ENCODE measurements at places on chromosomes 2 and 18.

GRCh38 chr2:152950126-152950525 is 231.7 kb downstream of the ARL6IP6 start:
- DNase-seq = peak; percentile 54

DNA sequence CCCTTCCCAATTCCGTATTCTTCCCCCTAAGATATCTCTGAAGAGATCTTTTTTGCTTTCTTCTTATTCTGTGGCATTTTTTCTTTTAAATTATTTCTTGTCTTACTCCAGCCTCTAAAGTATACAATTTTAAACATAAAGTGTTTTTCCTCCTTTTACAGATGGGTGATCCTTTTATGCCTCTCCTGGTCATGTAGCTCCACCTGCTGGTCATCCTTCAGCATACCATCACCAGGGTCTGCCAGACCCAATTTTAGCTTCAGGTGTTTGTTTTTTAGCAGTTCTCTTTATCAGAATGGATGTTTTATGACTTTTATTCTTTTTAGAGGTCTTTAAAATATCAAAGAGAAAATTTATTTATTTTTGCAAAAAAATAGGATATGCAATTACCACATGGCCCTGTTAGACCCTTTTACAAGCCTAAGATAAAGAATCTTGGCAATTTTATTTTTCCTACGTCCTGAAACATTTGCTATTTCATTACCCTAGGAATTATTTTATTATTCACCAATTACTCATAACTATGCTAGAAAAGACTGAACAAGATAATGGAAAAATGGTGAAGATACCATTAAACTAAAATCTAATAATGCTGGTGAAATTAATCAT is 55.5 kb downstream of the PIGN start:
- peak; percentile 64 for DNase-seq

DNA sequence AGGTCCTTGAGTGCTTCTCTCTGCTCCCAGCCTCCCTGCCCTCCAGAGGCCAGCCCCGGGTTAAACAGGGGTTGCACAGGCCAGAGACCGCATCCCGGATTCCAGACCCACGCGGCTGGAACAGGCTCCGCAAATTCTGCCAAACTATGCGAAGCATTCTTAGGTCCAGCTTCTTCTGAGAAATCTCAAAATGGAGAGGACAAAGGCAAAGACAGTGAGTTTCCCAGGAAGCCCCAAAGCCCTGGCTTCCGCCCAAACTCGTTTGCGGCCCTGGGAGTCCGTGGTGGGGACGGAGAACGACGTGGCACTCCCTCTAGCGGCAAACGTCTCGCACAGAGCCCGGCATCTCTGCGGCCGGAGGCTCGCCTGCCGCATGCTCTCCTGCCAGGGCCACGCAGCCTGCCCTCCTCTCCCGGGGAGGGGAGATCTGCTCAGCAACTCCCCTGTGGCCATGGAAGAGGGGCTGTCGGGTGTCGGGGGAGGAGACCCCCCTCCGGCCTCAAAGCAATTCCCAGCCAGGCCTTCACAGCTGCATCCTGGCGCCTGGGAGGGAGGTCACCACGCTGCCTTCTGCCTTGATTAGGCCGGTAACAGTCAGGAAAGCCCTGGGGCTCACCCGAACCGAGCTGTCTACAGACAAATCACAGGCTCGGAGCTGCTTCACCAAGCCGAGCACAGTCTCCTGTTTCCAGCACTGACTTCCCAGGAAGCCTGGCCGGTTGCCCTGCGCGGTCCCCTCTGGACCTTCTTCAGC is 33.4 kb upstream of the KLHL29 start:
- peak; percentile 58 for DNase-seq

GRCh38 chr2:101524806-101525430 is 50.0 kb upstream of the RFX8 start:
- DNase-seq = peak; percentile 76

DNA sequence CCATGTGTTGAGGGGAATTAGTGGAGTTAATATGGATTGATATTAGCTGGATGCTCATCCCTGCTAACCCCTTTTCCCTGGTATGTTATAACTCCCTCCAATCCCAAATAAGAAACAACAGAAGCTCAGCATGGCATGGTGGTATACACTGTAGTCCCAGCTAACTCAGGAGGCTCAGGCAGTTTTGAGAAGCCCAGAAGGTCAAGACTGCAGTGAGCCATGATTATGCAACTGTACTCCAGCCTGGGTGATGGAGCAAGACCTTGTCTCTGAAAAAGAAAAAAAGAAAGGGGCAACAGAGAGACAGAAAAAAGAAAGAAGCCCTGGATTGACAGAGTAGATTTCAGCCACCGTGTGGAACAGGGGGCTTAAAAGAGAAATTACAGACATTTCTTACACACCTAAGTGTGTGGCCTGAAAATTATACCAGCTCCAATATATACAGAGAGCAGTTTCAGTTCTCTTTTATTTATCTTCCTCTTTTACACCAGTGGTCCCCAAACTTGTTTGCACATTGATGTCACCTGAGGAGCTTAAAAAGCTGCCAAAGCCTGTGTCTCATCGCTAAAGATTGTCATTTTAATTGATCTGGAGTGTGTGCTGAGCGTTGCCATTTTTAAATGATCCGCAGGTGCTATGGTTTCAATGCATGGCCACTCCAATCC is 203.6 kb downstream of the UBE2E3 start:
- DNase-seq = no peak

DNA sequence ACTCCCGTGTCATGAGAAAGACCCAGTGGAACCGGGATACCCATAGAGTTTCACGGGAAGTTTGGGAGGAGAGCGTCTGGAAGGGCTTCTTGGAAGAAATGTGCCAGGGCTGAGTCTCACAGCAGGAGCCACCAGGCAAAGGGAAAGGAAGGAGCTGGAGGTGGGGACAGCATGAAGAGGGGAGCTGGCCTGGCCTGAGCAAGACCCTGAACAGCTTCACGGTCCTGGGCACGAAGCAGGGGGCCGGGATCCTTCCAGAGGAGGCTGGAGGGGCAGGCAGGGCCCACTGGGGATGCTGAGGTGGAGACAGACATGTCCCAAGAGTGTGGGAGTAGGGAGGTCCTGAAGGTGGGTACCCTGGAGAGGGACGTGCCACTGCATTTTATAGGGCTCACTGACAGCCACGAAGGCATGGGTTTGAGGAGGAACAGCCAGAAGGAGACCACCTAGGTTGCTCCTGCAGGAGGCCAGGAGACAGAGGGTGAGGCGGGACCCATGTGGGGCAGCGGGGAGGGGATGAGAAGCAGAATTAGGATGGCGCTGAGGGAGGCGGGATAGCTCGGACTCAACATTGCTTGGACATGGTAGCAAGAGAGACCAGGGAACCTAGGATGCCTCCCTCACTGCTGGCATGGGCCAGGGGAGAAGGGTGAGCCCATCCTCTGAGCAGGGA is 168.1 kb upstream of the ID2 start:
- no peak for DNase-seq

DNA sequence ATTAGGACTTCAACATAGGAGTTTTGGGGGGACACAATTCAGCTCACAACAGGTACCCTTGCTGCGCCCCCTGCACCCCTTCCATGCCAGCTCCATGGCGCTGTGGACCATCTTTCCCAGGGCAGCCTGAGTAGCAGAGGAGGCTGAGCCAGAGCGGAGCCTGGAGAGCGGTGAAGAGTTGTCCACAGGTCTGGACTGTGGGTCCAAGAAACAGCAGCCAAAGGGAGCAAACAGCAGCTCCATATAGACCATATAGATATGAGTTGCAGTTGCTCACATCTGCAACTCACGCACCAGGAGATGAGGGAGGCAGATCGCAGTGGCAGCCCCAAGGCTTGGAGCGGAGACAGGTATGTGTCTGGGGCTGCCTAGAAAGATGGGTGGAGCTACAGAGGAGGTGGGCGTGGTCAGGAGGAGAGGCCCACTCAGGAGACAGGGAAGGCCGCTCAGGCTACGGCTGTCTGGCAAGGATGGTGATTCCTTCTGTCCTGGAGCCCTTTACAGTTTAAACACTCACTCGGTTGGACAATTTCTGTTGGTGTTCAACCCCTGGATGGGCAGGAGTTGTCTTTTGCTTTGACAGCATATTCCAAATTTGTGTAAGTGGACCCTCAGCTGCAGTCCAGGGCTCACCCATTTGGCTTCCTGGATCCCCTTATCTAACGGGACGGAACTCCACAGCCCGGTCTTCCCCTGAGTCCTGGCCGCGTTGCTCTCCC is 155.1 kb downstream of the LPIN1 start:
- DNase-seq = no peak

DNA sequence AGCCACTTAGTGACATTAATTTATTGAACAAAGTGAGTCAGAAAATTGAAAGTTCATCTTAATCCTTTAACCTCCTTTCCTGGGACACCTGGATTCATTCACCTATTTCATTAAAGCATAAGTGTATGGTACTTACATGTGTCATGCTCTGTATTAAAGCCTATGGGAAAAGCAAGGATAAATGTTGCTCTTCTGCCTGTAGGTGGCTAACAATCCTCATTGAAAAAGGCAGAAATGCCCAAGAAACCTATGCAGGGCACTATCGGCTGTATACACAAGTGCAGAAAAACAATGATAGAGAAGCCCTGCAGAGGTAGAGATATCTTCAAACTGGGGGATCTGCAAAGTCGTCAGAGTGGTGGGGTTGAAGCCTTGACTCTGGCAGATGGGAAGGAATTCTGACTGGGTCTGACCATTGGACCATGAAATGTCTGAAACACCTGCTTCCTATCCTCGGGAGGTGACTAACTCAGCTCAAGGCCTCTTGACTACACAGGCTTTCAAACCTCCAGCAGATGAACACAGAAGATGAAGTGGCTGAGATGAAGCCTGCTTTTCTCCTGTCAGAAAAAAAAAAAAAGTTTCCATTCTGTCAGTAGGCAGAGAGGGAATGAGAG is 83.1 kb downstream of the DCC start:
- DNase-seq = no peak

- DNase-seq = peak; percentile 50
Measured at GRCh38 chr2:181900007-181900651, 8.6 kb downstream of the ITPRID2 start.

- DNase-seq = no peak
Measured at GRCh38 chr2:25174192-25174861, 5.9 kb upstream of the POMC start.

DNA sequence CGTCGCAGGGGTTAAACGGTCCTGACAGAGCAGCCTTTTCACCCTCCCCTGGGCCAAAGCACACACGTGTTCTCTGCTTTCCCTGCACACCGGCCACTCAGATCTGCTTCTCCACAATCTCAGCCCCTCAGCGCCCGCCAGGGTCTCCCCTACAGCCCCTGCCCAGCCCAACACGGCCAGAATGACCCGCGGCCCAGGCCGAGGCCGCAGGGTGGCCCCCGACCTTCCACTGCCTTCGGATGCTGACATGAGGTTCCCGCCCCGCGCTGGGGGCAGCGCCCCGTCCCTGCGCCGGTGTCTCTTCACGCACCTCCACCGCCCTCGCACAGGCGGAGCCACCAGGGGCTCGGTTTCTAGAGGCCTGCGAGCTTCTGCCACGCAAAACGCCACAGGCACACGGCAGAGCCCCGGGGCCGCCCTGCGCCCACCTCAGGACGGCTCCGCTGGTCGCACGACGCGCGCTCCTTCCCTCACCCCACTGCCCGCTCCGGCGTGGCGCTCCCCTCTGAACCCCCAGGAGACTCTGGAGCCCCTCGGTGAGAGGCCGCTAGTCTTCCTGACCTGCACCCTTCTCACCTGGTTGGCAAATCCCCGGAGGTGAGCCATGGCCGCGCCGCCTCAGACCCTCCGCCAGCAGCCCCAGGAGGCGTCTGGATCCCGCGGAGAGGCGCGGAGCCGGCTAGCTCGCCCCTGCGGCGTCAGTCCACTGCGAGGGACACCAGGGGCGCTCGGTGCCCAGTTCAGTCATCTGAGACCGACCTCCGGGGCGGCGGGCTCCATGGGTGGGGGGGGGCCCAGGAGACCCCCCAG is 749 bp downstream of the STK25 start:
- DNase-seq = peak; percentile 0

GRCh38 chr2:106098664-106099063 is 95.4 kb downstream of the UXS1 start:
- DNase-seq = no peak

- DNase-seq = peak; percentile 97
Measured at GRCh38 chr2:191758518-191759507, 80.9 kb downstream of the NABP1 start.

DNA sequence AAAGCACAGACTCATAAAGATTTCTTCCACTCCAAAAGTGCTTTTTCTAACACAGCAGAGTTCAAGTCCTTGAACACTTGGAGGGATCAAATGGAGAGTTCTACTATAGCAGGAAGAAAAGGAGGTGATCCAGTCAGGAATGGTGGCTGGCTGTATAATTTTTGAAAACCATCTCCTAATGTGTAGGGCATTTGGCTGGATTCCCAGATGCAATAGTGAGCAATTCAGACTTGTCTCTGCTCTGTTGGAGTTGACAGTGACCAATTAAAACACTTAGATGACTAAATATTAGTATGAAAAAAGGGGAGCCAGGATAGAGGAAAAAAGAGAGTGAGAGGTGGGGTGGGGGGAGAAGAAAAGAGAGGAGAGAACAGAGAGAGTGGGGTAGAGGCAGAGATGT is 5.3 kb upstream of the G6PC2 start:
- DNase-seq = no peak

- peak; percentile 68 for DNase-seq
Measured at GRCh38 chr2:180033993-180034894, 27.1 kb upstream of the CWC22 start.
